Kidney (tissue), 22 donors: ENCODE measurements at places on chromosomes 12 and 14. TPM values are rescaled to one million over a fixed set of nuclear protein-coding genes. Genes with fewer than 3 reads are reported as not detected.

- DNase-seq = no peak
Measured at GRCh38 chr14:20801726-20802125, 918 bp downstream of the RNASE1 start.

DNA sequence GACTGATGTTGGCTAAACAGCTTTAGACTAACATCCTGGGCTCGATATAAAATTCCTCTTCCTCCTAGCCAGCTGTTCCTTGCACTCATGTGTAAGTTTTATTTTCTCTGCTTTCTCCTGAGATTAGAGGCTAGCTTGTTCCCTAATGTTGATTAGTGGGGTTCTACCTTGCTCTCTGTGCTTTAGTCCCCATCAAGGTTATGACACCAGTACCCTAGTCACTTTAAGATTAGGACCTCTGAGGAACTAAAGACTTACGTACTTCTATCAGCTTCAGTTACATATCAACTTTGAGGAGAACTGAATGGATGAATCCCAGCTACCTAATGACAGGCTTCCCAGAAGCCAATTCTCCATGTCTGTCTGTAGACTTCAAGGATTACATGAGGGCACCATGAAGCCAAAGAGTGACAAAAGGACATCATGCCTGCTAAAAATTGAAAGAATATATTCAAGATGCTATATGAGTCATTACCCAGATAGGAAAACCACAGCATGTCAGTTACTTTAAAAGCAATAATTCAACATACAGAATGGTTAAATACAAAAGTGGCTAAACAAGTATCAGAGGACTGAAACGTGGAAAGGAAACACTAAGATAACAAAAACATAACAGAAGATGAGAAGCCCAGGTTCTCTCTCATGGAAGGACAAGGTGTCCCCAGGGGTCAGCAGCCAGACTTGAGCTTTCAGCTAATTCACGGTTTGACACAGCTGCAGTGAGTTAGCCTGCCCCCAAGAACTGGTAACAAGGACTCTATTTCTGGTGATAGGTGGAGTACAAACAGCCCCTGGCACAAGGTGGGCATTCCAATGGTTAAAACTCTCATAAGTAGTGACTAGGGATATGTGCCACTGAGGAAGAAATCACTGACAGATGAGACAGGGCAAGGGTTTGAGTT is 20.4 kb downstream of the ADAM20 start:
- no peak for DNase-seq

GRCh38 chr12:45774508-45775162 is 45.1 kb downstream of the ARID2 start:
- no peak for DNase-seq

DNA sequence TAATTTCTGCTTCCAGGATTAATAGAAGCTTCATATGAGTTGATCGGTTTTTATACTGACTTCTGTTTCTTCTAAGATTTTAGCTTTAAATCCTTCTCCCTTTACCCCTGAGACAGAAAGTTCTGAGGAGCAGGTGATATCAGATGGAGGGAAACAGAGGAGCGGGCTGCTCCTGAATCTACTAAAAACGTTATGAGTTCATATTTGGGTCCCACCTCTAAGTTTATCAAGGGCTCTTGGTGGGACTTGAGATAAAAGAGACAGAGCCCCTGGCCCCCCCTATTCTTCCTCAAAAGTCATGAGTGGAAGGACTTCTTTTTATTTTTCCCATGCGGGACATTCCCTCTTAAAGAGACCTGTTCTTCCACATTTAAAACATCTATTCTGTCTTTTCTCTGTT is 23.8 kb downstream of the CLEC2A start:
- no peak for DNase-seq

The PTCSC3 gene
- 6.4 TPM for polyA plus RNA-seq

The GARIN6 gene
- polyA plus RNA-seq = not detected

The KRT85 gene
- 0.58 TPM for polyA plus RNA-seq

The REM2 gene
- polyA plus RNA-seq = 0.77 TPM
